Stomach (tissue), 19 donors: ENCODE measurements at places on chromosomes 13 and 19. TPM values are rescaled to one million over a fixed set of nuclear protein-coding genes. Genes with fewer than 3 reads are reported as not detected.

GRCh38 chr19:10271543-10272086 lies 695 bp downstream of the ICAM1 start:
- peak; percentile 59 for DNase-seq

Gene SGCG
- total RNA-seq: not detected

DNA sequence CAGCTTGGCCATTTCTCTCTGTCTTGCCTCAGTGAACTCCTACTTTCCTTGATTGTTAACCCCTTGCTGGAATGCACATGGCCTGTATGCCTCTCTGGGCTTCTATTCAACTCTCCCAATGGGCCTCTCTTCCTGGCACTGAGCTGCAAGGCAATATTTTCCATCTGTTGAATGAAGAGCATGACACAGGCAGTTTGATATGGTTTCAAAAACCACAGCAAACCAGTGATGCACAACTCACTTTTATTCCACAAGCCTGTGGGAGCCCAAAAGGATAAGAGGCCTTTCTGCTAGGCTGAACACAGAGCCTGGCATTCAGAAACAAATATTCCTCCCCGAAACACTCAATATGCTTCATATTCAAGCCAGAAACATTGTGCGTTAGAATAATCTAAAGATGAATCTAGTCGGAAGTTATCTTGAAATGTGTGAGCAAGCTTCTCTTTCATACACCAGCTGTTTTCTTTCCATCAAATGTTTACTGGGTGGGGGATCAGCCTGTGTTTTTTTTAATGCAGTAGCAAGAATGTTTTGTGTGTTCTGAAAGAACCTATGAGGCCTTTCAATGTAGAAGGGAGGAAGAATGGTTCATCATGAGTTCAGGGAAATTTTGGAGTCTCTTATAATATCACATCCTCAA lies 443.1 kb upstream of the SPRY2 start:
- DNase-seq: peak; percentile 57

Gene RNF225
- total RNA-seq: not detected

DNA sequence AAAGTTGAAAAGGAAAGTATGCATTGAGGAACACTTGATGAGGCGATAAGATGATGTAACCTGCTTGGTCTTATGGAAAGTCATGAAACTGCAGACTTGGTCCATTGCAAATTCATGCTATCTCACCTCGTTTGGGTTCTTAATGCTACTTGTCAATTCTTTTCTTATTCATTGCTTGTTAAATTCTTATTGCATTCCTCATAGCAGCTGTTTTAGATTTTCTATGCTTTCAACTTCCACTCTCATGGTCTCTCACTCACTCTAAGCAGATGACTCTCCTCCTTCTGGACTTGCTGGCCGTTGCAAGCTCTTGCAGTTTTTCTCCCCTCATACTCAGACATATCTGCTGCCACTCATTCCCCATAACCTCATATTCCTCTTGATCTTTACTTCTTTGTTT lies 67.8 kb upstream of the CSNK1A1L start:
- DNase-seq: no peak

GRCh38 chr13:33524086-33524485 lies 238.5 kb upstream of the STARD13 start:
- no peak for DNase-seq

GRCh38 chr19:4379383-4380253 lies 20.7 kb downstream of the SH3GL1 start:
- DNase-seq: peak; percentile 74

- no peak for DNase-seq
Measured at GRCh38 chr13:46134494-46134893, 29.7 kb upstream of the CPB2 start.

DNA sequence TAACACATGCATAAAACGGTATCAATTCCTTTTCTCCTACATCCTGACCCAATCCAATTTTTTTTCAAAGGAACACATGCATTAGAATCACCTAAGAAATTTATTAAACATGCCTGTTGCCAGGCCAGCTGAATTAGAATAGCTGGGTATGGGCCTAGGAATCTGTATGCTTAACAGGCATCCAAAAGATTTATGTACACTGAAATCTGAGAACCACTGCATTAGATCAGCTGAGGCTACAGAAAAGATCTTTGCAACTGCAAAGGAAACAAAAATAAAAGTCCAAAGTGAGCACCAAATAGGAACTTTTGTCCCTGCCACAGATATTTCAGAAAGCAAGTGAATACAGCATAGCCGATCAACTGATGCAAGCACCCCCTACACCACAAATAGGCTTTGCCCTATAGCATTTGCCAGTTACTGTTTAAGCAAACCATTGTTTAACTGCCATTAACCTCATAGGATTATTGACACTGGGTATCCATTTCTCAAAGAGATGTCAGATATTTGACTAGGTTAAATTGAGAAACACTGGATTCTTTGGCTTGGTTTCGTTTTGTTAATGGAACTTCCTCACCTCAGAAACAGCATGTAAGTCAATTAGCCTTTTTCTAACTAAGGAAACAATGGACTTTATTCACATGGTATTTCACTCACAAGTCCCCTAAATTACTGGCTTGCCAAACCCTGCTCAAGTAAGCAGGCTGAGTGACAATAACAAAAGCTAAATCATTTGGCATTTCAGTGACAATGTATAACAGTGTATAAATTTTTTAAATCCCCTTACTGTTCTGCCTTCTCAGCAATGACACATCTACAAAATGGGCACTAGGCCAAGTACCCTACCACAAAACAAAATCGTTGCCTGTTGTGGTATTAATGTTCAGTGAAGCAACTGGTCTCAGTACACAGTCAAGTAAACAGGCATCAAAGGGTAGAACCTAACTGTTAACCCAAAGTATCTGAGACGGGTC lies 67.8 kb downstream of the SUCLA2 start:
- DNase-seq: peak; percentile 17

Gene CDC16
- total RNA-seq: 97.7 TPM

DNA sequence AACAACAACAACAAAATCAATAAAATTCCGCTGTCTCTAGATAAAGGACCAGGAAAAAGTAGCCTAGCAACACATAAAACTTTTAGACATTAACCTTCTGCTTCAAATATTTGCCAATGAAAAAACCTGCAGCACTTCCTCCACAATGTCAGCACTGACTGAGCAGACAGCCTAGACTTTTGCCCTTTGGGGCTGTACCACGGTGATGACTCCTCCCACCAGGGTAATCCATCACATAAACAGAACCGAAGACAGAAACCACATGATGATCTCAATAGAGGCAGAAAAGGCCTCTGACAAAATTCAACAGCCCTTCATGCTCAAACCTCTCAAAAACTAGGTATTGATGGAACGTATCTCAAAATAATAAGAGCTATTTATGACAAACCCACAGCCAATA lies 30.2 kb upstream of the TRPC4 start:
- DNase-seq: no peak

DNA sequence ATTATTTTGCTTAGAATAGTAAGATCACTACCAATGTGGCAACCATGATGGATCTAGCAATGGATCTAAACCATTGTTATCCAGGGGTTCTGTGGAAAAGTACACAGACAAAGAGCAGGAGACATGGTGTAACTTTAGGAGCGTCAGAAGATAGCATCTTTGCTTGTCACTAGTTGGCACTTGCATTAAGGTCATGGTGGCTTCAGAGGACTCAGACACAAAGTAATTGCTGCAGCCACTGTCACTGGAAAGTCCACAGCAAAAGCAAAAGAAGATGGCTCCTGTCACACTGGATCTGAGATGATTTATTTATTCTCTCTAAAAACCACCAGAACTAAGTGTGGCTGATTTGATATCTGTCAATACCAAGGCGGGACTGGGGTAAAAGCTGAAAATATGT lies 93.3 kb upstream of the PCDH20 start:
- DNase-seq: no peak

GRCh38 chr13:112069061-112069844 lies 2.3 kb downstream of the SOX1 start:
- DNase-seq: no peak

Gene FXYD5
- total RNA-seq: 10.3 TPM

DNA sequence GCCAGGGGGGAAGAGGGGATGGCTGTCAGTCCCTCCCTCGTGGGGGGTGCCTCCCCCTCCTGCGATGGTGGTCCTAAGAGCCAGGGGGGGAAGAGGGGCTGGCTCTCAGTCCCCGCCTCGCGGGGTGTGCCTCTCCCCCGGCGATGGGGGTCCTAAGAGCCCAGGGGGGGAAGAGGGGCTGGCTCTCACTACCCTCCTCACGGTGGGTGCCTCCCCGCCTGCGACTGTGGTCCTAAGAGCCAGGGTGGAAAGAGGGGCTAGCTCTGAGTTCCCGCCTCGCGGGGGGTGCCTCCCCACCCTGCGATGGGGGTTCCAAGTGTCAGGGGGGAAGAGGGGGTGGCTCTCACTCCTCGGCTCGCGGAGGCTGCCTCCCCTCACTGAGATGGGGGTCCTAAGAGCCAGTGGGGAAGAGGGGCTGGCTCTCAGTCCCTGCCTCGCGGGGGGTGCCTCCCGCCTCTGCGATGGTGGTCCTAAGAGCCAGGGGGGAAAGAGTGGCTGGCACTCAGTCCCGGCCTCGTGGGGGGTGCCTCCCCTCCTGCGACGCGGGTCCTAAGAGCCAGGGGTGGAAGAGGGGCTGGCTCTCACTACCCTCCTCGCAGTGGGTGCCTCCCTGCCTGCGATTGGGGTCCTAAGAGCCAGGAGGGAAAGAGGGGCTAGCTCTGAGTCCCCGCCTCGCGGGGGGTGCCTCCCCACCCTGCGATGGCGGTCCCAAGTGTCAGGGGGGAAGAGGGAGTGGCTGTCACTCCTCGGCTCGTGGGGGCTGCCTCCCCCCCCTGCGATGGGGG lies 2325.6 kb upstream of the PCDH20 start:
- DNase-seq: no peak

Gene MEF2B
- not detected for total RNA-seq

- DNase-seq: no peak
Measured at GRCh38 chr19:47486900-47487299, 2.9 kb upstream of the KPTN start.

DNA sequence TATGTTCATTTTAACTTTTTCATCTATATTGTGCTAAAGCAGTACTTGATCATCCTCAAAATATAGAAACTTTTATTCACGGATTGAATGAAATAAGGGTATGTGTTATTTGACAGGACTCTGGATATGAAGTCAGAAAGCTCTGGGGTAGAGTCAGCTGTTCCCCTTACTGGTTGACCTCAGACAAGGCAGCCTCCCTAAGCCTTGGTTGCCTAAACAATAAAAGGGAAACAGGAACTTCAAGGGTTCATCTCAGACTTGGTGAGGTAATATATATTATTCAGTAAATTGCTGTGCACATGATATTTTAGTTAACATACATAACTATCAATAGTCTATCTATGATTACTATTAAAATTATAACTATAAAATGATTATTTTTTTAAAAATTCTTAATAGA lies 13.6 kb downstream of the POLR1D start:
- DNase-seq: no peak

DNA sequence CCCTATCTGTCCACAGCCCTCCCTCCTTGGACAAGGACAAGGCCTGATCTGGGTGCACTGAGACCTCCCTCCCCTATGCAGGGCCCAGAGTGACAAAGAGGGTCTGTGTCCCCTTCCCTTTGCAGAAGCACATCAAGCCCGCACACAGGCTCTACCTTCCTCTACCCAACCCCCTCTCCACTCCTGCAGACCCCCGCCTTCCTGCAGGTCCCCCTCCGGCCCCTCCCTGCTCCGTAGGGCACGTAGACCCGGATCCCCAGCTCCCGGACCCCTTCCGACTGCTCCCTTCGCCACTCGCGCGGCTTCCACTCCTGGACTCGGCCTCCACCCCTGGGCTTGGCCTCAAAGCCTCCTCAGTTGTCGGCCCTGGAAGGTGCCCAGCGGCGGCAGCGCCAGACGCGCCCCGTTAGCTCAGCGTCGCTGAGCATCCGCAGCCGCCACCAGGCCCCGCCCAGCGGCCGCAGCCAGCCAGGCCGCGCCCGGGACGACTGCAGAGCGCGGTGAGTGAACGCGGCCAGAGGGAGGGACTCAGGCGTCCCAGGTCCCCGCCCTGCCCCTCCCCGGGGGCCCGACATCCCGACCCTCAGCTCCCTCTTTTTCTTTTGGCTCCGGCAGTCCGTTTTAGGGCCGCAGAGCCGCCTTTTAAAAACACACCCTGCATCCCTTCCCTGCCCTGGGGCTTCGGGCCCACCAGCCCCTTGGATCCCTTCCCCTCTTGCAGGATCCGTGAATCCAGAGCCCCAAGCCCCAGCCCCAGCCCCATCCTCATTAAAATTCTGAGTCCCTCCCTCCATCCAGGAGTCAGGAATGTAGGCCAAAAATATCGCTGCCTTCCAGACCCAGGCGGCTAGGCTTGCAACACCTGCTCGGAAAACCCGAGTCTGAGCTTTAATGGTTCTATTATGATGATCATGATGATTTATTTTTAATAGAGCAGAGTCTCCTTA lies 1.5 kb upstream of the MYADM start:
- peak; percentile 95 for DNase-seq

DNA sequence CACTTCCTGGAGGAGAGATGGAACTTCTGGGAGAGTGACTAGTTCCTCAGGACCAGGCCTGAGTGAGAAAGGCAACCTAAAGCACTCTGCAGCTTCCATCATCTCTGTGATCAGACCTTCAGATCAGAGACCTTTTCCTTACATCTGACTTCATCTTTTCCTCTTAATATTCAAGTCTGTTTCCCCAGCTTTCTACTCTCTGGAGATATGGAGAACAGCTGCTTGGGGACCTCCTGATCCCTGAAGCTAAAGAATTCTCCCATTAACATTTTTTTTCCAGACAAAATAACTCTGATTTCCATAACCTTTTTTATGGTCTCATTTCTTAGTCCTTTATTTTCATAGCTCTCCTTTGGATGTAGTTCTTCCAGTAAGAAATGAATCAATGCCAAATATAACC lies 133.4 kb upstream of the FNDC3A start:
- DNase-seq: no peak

- peak; percentile 59 for DNase-seq
Measured at GRCh38 chr19:39514840-39515550, at the start of gene SELENOV. TSS of gene SELENOV (plus strand) at chr19:39515139. CDS start at chr19:39515213, 74 bp downstream.

- DNase-seq: no peak
Measured at GRCh38 chr19:17240826-17241399, 4.8 kb downstream of the NR2F6 start.

- no peak for DNase-seq
Measured at GRCh38 chr13:34124666-34125306, 306.8 kb downstream of the RFC3 start.

Gene DACH1
- not detected for total RNA-seq

GRCh38 chr19:32035626-32036025 lies 309.8 kb upstream of the ZNF507 start:
- DNase-seq: no peak

- DNase-seq: peak; percentile 82
Measured at GRCh38 chr19:43780706-43781525, at the start of gene KCNN4. TSS of gene KCNN4 (minus strand) at chr19:43780973. CDS start at chr19:43780861, 112 bp downstream.

DNA sequence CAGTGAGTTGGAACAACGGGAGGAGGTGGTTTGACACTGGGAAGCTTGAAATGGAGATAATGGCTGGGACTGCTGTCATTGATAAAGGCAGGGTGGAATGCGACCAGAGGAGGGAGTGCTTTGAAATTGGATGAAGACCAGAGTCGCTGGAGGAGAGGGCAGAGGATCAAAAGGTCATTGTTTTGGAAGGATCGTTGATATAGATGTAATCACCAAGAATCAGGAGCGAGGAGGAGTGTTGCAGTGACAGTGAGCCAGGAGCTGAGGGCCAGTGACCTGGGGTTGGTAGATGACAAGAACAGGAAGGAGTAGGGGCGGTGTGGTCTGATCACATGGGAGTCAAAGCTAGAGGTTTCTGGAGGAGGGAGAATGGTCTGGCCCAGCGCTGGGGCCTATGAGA lies 25.3 kb downstream of the TM9SF2 start:
- no peak for DNase-seq
